ENCODE measurements at places on chromosomes 6 and 20.

DNA sequence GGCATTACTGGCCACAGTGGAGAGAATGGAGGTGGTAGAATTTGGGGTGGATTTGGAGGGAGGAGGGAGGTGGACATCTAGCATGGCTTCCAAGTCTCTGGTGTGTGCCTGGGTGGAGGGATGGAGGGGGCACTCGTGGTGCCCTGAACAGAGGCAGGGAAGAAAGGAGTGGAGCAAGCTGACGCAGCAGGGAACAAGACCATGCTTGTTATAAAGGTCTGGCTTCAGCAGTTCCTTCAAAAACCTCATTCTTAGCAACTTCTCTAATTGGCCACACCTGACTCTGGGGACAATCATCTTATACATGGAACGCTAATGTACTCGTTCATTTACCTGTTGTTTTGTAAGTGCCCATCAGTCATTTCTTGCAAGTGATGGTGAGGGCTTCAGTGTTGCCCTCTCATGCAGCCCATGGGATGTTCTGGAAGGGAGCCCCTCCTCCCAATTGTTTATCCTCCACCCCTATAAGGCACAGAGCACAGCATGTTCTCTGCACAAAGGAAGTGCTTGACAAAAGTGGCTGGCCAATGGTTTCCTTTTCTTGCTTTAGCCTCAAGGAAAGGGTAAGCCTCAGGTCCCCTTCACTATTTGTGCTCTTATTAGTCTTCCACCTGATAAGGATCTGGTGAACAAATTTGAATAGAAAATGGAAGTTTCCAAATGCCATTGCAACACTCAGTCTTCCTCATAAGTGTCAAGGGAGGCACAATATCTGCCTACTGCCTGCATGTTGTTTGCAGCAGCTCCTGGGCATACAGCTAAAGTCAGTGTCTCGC lies 39.3 kb downstream of the GFOD1 start:
- no peak for DNase-seq

DNA sequence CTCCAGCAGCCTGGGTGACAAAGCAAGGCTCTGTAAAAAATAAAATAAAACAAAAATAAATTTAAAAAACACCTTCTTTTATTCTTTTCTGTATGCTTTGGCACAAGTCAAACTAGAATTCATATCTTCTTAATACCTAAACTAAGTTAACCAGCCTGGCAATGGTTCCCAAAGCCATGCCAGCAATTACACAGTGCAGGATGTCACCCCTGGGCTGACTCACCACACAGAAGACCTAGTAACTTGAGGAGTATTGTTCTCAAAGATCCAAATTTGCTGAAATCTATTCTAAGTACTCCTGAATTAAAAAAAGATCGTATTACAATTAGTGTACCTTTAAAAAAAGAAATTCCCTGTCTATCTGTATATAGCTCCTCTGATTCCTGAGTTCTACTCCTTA lies 162.7 kb upstream of the SGK1 start:
- no peak for DNase-seq

DNA sequence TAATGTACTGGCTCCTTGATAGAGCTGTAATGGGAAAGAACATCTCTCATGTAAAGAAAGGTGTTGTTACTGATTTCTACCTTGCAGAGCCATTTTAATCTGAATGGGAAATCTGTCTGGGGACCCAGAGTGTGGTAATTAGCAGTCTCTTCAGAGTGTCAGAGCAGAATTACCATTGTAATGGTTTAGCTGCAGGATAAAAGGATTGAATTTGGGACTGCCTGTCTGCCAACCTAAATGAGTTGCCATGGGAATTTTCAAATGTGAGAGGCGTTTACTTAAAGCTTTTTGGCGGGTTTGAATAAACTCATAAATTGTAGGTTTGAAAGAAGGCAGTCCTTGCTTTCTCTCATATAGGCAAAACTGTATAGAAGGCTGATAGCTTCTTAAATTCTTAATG lies 128.8 kb downstream of the QKI start:
- DNase-seq, result no peak

DNA sequence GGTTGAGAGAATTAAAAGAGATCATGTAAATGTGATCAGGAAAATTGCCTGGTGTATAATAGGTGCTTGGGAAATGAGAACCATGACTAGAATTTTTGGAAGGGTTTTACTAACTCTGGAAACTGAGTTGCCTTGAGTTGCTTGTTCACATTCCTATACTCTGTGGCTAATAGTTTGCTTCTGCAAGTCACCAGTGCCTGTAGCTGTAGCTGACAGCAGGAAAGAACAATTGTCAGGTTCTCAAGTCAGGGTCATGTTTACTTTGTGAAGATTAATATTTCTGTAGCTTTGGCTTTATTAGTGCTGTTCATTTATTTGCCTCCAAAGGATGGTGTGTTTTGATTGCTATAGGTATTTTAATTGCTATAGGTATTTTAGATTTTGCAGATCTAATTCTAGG lies 86.5 kb downstream of the EYA2 start:
- no peak for DNase-seq

DNA sequence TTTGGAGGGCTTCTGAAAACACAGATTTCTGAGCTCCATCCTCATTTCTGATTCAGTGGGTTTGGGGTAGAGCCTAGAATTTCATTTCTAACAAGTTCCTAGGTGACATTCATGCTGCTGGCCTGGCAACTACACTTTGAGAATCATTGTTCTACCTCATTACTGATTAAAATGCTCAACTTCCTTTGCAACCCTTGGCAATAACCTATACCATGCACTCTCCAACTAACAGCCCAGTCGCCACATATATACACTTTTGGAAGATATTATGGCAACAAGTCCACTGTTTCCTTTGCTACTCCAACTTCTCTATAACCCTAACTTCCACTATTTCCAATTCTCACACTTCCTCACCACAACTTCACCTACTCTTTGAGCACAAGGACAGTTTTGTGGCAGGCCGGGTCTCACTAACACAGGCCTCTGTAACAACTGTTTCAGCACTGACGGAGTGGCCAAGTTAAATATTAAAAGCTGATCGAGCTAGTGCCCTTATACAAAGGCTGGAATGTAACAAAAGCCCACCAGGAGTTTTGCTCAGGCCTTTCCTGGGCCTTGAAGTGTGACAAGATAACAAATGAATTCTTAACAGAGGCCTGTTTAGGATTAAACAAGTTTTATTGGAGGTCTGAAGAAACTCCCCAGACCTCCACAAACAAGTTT lies 32.1 kb upstream of the RAB23 start:
- DNase-seq, result no peak

GRCh38 chr20:36273414-36274180 lies 32.5 kb upstream of the DLGAP4 start:
- DNase-seq, result no peak

DNA sequence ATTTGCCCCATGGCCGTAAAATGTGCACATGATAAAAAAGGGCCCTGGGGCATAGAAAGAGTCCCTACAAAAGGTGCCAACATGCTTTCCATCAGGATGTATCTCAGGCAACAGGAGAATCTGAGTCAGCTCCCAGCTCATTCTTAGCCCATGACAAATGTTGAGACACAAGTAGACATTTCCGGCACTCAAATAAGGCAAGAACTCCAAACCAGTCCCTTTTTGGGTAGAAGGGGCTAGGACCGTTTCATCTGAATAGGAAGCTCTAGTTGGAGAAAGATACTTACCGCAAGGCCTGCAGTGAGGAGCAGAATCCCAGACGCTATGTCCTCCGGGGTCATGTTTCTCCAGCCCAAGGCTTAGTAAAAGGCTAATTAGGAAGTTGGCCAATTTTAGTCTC lies 261.0 kb upstream of the RIN2 start:
- DNase-seq, result no peak

DNA sequence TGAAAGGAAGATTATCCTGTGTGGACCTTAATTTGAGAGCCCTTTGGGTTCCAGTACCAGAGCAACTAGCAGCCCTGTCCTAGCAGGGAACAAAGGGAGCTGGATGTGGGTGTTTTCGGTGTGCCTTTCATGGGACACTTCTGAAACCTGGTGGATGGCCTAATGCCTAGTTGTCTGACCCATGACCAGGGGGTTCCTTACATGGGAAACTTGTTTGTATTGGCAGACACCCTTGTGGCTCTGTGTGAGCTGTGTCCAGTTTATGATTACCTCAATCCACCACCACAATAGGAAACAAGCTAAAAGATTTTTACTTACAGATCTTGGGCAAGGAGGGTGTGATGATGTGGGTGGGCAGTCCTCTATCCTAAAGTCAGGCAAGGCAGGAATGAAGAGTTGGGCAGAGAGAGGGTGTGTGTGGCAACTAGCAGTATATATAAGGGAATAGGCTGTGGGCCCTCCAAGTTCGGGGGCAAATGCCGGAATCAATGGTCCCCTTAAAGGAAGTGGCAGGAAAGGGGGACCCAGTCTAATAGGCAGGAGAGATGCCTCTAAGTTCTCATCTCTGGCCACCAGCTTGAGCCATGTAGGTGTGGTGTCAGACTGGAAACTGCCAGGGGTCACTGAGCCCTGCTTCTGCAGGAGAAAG lies 264.6 kb downstream of the QKI start:
- no peak for DNase-seq

GRCh38 chr6:152566103-152566875 lies 70.9 kb downstream of the SYNE1 start:
- no peak for DNase-seq

DNA sequence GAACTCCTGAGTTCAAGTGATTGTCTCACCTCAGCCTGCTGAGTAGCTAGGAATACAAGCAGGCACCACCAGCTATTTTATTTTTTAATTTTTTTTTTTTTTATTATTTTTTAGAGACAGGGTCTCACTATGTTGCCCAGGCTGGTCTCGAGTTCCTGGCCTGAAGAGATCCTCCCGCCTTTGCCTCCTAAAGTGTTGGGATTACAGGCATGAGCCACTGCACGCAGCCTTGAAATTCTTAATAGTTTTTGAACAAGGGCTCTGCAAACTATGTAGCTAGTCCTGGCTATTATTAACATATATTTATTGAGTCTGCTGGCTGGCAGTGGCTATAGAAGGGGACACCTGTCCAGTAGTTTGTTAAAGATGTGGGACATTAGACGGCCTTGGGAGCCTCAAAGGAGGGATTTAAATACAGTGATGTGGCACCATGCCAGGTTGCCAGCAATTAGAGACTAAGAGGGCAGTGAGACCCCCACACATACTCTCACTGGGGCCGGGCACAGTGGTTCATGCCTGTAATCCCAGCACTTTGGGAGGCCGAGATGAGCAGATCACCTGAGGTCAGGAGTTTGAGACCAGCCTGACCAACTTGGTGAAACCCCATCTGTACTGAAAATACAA lies 21.1 kb upstream of the TAF8 start:
- DNase-seq, result no peak

DNA sequence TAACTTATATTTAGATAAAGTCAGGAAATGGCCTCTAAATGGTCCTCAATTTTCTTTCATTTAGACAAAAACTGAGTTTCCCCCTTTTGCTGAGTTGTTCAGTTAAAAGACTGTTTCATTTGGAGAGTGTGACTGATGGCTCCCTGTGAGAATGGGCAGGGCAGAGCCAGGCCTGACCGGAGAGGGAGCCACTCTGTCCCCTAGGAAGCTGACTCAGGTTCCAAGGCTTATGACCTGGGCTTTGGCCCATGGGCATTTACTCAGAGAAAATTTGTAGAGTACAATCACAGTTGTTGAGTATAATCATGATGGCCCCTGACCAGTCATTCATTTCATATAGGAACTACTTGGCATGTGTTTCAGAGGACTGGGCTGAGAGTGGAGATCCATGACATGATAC lies 37.0 kb upstream of the AIG1 start:
- DNase-seq, result no peak

GRCh38 chr20:50484271-50484976 lies 25.8 kb upstream of the PTPN1 start:
- DNase-seq, result no peak

DNA sequence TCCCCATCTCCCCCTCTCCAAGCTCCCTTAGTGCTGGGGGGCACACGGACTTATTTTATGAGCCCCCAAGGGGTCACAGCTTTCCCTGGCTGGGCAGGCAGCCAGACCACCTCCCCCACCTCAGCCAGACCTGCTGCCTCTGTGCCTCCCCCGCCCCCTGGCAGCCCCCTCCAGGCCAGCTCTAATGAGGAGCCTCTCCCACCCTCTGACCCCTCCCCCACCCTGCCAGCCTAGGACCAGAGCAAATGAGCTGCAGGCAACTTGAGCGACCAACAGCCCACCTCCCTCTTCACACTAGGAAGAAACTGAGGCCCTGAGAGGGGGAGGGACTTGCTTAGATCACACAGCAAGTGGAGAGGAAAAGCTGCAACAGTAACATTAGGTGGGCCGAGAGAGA lies 1.9 kb downstream of the GDF5 start:
- DNase-seq, result no peak

GRCh38 chr6:20712011-20712410 lies 177.8 kb downstream of the CDKAL1 start:
- DNase-seq, result no peak

DNA sequence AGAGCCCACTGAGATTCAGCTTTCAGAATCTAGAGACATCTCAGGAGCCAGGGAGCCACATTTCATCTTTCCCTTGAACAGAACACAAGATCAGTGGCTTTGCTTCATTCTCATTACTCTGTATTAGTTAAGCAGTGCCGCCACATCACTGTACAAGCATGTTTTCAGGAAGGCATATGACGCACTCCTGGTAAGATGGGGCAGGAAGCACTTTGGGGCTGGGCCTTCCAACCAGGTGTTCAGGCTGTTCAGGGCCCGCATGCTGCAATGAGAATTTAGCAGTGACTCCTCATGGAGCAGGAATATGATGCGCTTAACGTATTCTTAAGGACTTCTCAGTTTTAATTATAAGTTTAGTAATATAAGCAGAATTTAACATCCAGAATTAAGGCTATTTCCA lies 29.7 kb upstream of the GNRH2 start:
- no peak for DNase-seq

DNA sequence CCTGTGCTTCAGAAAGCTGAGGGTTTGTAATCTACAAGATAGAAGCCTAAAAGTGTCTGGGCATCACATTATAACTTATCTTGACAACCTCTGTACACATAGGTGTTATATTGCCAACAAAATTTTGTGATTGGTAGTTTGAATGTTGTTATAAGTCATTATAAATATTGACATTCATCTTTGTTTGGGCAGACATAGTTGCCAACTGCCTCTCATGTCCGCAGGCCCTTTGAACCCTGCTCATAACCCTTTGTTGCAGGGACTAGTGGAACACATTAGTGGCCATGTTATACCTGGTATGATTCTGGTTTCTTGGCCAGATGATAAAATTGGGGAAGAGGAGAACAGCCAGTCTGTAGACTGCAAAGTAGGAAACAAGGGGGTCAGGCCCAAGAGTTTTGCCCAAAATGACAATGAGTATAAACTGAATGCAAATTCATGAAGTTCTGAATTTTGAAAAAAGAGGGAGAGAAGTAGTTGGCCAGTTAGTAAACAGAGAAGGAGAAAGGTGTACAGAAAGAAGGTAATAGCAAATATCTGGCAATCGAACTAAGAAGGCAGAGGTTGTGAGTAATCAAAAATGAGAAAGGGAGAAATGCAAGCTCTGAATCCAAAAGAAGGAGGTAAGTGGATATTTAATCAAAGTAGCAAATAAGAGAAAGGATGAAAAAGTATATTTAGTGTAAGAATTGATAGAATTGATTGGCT lies 21.6 kb upstream of the LMBRD1 start:
- DNase-seq, result no peak
